ENCODE measurements at places on chromosomes 11 and 22.

DNA sequence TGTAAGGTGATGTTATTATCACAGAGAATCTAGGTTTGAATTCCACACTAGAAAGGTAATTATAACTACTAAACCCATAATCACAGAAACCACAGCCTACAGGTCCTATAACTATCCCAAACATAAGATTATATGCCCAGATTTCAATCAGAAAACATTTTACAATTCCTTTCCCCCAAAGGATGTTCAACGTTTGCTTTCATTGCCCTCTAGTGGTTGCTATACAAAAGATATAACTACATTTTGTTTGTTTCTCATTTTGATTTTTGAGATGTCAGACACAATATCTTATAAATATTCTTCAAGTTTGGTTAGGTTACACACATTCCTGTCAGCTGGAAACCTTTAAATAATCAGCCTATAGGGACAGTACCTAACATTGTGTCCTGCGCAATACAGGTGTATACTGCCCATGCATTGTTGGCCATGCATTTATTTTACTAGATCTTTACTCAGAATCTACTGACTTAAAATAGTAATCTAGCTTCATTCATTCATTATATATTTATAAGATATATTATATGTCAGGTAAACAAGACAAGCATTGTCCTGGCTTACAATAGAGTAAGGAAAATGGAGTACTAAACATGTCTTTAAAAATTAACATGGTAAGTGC is 530.5 kb upstream of the CCDC90B start:
- peak; percentile 30 for DNase-seq

GRCh38 chr11:7844521-7844920 is 47.8 kb upstream of the OR5P2 start:
- DNase-seq = no peak

- DNase-seq = no peak
These were observed 5.8 kb downstream of the CARS1 start for GRCh38 chr11:3051196-3052108.

- DNase-seq = peak; percentile 38
These were observed 7.5 kb downstream of the ALG8 start for GRCh38 chr11:78131956-78132355.

DNA sequence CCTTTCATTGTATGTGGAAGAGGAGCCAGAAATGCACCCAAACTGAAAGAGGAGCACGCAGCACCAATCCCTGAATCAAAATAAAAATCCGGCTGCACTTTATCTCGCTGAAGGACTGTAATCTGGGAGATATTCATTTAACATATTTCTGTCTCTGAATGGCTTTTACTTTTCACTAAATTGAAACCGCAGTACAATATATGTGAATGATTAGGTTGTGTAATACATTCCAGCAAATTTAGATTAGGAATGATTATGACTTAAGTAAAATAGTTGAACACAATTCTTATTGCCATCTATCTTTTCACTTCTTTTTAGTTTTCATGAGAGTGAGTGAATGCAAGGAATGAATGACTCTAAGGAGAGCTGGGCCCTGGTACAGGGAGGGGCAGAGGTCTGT is 232.1 kb downstream of the ST3GAL4 start:
- DNase-seq = no peak

GRCh38 chr22:50605613-50606074 is 5.1 kb downstream of the MAPK8IP2 start:
- no peak for DNase-seq

- no peak for DNase-seq
These were observed 817.4 kb downstream of the BRD1 start for GRCh38 chr22:49010070-49010863.

DNA sequence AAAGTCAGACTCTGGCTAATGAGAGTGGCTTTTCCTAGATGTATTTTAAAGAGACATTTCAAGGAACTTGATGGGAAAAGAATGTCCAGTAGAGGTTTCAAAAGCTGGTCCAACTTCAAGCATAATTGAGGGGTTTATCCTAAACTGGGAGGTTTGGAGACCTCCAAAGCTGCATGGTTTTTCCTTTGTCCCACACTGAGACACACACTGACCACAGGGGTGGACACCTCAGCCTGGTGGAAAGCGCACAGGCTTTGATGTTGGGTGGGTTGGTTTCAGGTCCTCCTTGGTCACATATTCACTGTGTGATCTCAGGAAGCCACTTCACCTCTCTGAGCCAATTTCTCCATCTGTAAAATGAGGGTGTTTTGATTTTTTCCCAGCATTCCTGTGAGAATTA is 4.0 kb downstream of the SPON1 start:
- no peak for DNase-seq

GRCh38 chr11:66310324-66310723 is 6.5 kb downstream of the CD248 start:
- DNase-seq = no peak

- DNase-seq = no peak
These were observed 528.1 kb downstream of the MN1 start for GRCh38 chr22:27273436-27273835.

- no peak for DNase-seq
These were observed 186.4 kb upstream of the PITPNB start for GRCh38 chr22:28105413-28105812.
